ENCODE measurements at places on chromosomes 4 and X.

GRCh38 chr4:169795585-169795984 lies 37.8 kb upstream of the HPF1 start:
- DNase-seq: no peak

- no peak for DNase-seq
Observed at GRCh38 chr4:166987026-166987425, 247.3 kb downstream of the SPOCK3 start.

- no peak for DNase-seq
Observed at GRCh38 chr4:138405934-138406567, 163.9 kb upstream of the SLC7A11 start.

DNA sequence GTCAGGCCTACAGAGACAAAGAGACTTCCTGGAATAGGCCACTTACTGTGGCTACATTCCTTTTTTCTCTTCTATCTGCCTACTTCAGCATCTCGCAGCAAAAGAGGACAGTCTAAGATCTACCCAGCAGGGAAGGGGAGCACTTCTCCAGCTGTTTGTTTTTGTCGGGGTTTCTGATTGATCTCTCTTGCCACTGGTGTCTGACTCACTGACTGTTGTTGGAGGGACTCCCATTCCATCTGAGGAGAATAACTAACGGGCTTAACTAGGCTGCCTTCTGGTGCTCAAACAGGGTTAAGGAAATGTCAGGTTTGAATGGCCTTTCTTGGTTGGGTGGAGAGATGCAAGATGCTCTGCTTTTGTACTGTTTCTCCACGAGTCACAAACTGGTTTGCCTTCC lies 100.2 kb upstream of the TMEM164 start:
- DNase-seq: no peak

DNA sequence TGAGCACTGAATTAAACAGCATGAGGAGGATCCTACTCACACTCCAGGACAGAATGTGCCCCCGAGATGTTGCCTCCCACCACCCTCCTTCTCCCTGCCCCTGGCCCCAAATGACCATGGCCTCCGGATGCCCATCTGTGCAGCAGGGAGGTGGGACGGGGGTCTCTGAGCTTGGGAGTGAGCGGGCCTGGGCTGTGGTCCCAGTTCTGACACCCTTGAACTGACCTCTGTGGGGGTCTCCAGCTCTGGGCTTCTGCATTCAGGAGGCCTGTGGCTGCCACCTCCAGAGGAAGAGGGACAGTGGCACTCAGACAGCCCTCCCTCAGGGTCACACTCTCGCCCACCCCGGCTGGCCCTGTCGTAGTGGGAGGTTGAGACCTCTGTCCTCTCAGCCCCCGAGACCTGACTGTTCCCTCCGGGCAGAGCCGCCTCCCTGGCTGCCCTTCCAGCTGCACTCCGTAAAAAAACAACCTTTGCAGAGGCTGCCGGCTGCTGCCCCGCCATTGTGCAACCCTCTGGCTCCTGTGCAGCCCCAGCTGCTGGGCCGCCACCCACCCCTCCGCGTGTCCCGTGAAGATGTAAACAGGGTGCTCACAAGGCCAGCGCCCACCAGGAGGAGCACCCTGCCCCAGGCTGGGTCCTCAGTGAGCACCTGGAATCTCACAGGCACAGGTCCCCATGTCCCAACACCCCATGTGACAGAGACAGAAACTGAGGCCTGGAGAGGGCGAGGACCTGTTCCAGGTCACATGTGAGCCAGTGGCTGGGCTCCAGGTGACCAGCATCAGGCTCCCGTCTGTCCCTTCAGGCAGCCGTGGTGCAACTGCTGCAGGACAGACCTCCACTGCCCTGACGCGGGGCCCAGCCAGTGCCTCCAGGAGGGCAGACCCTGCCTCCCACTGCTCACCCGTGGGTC lies 39.6 kb downstream of the HTRA3 start:
- no peak for DNase-seq

- DNase-seq: peak; percentile 5
Observed at GRCh38 chrX:111100191-111100590, 4.2 kb downstream of the PAK3 start.

- DNase-seq: no peak
Observed at GRCh38 chr4:188383180-188383579, 243.9 kb downstream of the TRIML1 start.

DNA sequence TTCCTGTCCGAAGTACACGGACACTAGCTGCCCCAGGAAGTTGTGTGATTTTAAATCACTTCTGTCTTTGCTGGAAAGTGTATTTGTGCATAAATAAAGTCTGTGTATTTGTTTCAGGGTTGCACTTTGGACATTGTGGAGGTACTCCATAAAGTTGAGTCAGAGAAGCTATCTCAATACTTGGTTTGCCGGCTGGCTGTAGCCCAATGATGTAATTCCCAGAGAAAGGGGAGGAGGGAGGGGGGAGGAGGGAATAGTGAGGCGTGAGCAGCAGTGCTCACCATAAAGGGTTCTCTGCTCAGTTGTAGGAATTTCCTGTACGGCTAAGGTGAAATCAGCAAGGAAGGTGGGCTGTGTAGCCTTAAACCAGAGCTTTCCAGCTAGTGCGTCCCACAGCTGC lies 7.5 kb downstream of the APEX2 start:
- DNase-seq: no peak

- DNase-seq: no peak
Observed at GRCh38 chr4:6747294-6748051, 31.5 kb downstream of the BLOC1S4 start.

GRCh38 chrX:107470971-107471370 lies 21.5 kb downstream of the FRMPD3 start:
- no peak for DNase-seq

DNA sequence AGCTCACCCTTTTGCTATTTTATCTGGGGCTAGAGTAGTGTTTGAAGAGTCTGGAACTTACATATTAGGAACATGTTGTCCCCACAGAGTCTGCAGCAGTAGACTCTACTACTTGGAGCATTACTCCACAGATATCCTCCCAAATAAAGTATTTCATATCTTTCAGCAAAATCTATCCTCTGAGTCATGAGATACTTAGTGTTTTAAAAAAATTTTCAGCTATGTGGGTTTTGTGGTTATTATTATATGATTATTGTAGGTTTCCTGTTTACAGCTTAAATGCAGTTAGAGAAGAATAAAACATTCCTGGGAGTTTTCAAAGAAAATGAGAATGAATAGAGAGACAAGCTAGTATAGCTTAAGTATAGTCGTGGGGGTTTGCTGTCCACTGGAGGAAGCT lies 30.9 kb downstream of the PAGE2 start:
- DNase-seq: no peak

All from stimulated activated CD4-positive, alpha-beta T cell treated with anti-CD3 and anti-CD28 coated beads, Interleukin-1b, Interleukin-23, amount 100 ng/mL, for 4 hours (primary cell).